ENCODE measurements at places on chromosomes 3 and 15.

- no peak for DNase-seq
Measured at GRCh38 chr3:61937477-61937876, 376.1 kb downstream of the PTPRG start.

- DNase-seq, result no peak
Measured at GRCh38 chr3:59824876-59825275, 775.1 kb upstream of the CFAP20DC start.

DNA sequence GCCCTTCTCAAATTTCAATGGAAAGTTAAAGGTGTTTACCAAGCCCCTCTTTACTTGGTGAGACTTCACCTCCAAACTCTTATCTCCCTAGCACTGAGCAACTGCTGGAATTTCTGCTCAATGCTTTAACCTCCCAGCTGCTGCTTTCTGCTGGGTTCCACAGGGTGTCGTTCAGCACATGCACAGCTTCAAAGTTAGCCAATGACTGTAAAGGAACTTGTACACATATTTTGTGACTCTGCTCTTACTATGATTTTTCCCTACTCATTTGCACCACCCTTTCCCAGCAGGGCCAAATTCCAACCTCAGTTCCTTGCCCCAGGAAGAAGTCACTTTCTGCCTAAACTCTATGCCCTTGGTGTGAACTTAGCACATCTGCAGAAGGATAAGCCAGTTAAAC, 89.7 kb downstream of the ULK4 start:
- no peak for DNase-seq

GRCh38 chr3:35537265-35537664, 102.1 kb upstream of the ARPP21 start:
- DNase-seq, result peak; percentile 47

GRCh38 chr3:30473374-30474051, 132.9 kb upstream of the TGFBR2 start:
- peak; percentile 36 for DNase-seq

GRCh38 chr3:42032693-42033349, 58.3 kb upstream of the TRAK1 start:
- DNase-seq, result peak; percentile 90

DNA sequence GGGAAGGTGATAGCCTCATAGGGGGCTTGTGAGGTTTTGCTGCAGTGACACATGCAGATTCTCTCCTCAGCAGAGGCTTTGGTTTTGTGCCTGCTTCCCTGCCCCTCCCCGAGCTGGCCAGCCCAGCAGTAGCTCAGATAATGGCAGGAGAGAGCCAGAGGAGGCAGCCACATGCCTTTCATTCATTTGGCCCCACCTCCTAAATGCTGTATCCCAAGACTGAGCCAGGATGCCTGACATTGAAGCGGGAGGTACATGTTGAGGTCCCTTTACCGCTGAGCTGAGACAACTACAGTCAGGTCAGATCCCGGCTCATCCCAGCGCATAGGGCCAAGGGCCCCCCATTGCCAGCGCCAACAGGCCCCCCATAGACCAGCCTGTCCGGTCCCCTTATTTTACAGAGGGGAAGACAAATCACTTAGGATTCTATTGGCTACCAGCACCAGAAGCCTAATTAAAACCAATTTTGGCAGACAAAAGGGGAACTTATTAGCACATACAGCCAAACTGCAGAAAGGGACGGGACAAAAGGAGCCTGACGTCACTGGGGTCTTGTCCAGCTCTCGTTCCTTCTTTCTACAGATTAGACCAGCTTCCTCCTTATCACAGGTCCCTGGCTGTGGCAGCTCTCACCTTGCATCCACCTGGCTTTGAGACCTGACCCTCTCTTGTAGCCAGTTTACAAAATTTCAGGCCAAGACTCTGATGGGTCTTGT, 12.1 kb upstream of the POLG start:
- no peak for DNase-seq

DNA sequence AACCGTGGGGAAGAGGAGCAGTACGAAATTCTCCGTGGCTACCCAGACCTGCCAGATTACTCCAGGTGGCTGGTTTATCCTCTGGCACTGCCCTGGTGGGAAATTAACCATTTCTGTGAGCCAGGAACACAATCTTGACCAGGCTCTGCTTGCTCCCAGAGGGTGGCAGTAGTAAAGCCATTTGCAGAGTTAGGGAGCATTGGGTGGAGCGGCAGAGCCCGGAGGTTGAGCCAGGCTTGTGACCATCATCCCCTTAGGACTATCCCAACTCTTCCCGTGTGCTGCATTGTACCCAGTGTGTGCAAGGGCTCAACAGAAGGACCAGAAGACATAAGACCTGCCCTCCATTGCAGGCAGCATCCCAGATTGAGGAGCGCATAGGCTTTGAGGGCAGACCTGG, 5.3 kb downstream of the KNG1 start:
- peak; percentile 6 for DNase-seq

- DNase-seq, result no peak
Measured at GRCh38 chr15:98715401-98715800, 67.1 kb downstream of the IGF1R start.
